ENCODE measurements at places on chromosomes 12 and 14. TPM values are rescaled to one million over a fixed set of nuclear protein-coding genes. Genes with fewer than 3 reads are reported as not detected.

The ASPG gene
- total RNA-seq: not detected

The RERGL gene
- total RNA-seq: not detected

The LMO3 gene
- total RNA-seq: not detected

The KRT8 gene
- 27.1 TPM for total RNA-seq

The SPPL3 gene
- 5.2 TPM for total RNA-seq

The PRKCH gene
- total RNA-seq: 5.2 TPM

The RBP5 gene
- not detected for total RNA-seq

The CD163L1 gene
- 0.17 TPM for total RNA-seq

The TAS2R31 gene
- total RNA-seq: 0.15 TPM
